ENCODE measurements at places on chromosomes 3 and 15. TPM values are rescaled to one million over a fixed set of nuclear protein-coding genes. Genes with fewer than 3 reads are reported as not detected.

DNA sequence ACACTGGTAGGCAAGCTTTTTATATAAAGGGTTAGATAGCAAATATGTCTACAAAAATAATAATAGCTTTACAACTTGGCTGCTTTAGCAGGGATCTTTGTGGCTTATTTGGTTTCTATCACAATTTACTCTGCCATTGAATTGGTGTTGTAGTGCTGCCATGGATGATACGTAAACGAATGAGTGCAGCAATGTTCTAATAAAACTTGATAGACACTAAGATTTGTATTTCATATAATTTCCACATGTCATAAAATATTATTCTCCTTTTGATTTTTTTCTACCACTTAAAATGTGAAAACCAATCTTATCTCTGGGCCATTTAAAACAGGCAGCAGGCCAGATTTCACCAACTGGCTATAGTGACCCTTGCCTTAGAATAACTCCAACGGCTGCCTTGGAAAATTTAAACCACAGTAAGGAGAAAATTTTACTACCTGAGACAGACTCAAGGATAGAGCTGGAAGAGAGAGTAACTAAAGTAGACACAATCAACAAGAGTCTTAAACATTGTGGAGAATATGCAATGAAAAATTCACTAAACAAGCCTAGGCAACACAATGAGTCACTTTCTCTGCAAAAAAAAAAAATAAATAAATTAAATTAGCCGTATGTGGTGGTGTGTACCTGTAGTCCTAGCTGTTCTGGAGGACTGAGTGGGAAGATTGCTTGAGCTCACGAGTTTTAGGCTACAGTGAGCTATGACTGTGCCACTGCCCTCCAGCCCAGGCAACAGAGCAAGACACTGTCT, 8.1 kb downstream of the NPHP3 start:
- no peak overlapping the region for H3K4me3 ChIP-seq
- no peak for DNase-seq
- no peaks in the 10 kb centered on the region for H3K4me1 ChIP-seq
- H3K27ac ChIP-seq: no peak overlapping the region
- H3K27me3 ChIP-seq: no peaks in the 10 kb centered on the region

DNA sequence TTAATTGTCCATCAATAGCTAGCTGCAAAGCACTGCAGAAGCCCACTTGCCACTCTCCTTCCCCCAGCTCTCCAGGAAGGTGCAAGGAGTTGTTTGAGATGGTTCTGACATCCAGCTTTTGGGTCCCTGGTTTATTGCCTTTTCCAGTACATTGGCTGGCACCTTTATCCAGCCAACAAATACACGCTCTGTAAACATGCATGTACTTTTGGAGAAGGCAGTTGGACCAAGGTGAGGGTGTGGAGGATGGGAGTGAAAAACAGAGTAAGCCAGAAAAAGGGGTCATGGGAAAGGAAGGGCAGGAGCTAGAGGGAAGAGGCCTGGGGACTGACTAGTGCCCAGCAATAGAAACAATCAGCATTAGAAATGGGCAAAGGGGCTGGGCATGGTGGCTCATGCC, 102.7 kb downstream of the CGNL1 start:
- no peaks in the 10 kb centered on the region for H3K27me3 ChIP-seq
- no peak overlapping the region for H3K27ac ChIP-seq
- no peaks in the 10 kb centered on the region for H3K4me1 ChIP-seq
- H3K36me3 ChIP-seq: no peaks in the 10 kb centered on the region
- H3K4me3 ChIP-seq: no peak overlapping the region

Gene ATP10A
- total RNA-seq: 1.4 TPM

DNA sequence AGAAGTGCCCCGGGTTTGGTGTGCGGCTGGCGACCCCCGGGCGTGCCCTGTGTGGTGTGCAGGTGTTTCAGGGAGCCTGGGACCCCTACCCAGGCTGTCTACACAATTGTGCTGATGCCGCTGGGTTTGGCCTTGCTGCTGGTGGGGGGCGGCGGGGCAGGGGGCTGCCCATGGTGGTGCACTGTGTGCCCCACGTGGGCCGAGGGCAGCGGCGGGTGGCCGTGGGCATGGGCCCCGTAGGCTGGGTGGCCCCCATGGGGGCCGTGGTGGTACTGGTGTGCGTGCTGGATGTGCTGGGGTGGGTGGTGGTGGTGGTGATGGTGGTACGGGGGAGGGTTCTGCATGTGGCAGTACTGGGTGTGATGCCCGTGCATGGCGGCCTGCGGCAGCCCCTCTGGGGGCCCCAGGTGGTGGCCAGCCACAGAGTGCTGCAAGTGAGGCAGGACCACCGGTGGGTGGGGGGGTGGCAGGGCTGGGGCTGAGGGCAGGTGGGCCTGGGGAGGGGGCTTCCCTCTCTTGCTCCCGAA, 59.6 kb upstream of the RPL32 start:
- DNase-seq: no peak
- no peaks in the 10 kb centered on the region for H3K4me1 ChIP-seq
- H3K27me3 ChIP-seq: no peaks in the 10 kb centered on the region
- no peak overlapping the region for H3K4me3 ChIP-seq
- no peak overlapping the region for H3K27ac ChIP-seq

DNA sequence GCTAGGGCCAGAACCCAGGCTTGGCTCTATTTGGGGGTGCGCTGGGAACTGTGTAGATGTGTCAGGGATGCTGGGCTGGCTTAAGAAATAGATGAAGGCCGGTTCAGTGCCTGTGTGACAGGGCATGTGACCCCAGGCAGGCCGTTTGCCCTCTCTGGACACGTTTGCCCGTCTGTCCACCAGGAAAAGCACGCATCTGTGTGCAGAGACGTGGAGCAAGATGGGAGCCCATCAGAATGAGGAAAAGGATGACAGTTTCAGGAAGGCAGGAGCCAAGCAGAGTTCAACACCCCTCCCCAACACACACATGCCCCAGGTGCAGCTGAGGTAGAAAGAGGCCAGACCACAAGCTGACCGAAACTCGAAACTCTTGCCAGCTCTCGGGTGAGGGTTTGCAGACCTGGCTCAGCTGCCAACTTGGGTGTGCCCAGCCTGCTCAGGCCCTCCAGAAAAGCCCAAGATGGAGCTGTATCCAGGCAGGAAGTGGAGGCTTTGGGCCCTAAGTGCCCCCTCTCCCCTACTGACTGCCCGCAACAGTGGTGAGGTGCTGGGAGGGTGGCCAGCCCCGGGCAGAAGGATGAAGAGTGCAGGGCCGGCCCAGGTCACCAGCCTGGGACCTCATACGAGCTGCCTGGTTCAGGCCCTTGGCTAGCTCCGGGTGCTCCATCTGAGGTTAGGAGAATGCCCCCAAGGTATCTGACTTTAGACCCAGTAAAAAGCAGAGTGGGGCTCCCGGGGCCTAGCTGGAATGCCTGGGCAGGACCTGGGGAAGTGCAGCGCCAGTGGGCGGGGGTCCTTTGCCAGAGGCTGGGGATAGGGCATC, 10.2 kb upstream of the MESP1 start:
- no peak for DNase-seq
- H3K4me3 ChIP-seq: no peak overlapping the region
- no peak overlapping the region for H3K27ac ChIP-seq
- H3K4me1 ChIP-seq: no peaks in the 10 kb centered on the region
- H3K36me3 ChIP-seq: no peaks in the 10 kb centered on the region

GRCh38 chr3:32778389-32778788, 39.4 kb upstream of the TRIM71 start:
- no peak overlapping the region for H3K27ac ChIP-seq
- H3K36me3 ChIP-seq: no peaks in the 10 kb centered on the region
- H3K4me3 ChIP-seq: no peak overlapping the region
- no peaks in the 10 kb centered on the region for H3K4me1 ChIP-seq
- H3K27me3 ChIP-seq: no peaks in the 10 kb centered on the region
- no peak for DNase-seq

DNA sequence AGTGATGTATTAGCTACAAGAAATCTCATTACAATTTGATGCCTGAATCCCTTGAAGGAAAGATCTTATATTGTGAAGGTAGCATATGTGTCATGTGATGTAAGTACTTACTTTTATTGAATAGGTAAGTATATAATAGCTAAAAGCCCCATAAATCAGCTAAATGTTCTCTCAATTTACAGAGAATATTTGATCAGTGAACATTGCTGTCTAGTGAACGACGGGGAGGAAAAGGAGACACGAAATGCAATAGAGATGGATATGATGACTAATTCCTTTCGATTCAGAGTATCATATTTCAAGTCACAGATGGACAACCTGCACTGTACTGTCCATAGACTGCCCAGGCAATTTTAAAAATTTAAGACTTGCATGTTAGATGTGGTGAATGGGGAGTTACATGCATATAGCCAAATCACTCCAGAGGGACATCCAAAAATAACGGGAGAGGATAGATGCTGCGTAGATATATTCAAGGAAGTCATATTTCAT, 462.1 kb upstream of the CDIN1 start:
- no peaks in the 10 kb centered on the region for H3K4me1 ChIP-seq
- H3K27ac ChIP-seq: no peak overlapping the region
- DNase-seq: no peak
- no peaks in the 10 kb centered on the region for H3K36me3 ChIP-seq
- no peak overlapping the region for H3K4me3 ChIP-seq

Gene DISP2
- total RNA-seq: not detected

DNA sequence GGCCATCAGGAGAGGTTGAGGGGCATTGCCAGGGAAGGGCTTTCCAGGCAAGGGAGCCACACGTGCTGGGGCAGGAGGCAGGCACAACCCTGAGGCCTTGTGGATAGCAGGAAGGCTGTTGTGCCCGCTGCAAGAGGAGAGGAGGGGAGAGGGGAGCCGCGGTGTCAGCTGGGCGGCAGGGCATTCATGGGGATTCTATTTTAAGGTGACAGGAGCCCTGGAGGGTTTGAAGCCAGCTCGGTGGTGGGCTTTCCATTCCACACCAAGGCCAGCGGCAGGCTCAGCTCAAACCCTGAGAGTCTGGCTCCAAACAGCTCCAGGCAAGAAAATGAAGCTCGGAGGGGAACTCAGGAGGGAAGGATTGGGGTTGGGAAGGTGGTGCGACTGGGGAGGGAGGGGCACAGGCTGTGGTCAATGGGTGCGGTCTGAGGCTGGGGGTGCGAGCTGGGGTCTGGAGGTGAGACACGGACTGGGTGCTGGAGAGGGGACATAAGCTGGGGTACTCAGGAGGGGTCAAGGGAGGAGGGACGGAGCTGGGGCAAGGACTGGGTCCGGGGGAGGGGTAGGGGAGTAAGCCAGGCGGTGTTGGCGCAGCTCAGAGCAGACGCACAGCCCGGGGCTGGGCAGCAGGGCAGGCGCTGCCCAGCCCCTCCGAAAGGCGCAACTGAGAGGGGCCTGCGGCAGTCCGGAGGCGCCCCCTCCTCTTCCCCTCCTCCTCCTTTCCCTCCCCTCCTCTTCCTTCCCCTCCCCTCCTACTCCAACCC, 43.4 kb downstream of the TPRA1 start:
- H3K27me3 ChIP-seq: no peaks in the 10 kb centered on the region
- H3K4me1 ChIP-seq: no peaks in the 10 kb centered on the region
- no peaks in the 10 kb centered on the region for H3K36me3 ChIP-seq
- H3K27ac ChIP-seq: peak overlapping the region; percentile 59
- H3K4me3 ChIP-seq: peak overlapping the region; percentile 42

DNA sequence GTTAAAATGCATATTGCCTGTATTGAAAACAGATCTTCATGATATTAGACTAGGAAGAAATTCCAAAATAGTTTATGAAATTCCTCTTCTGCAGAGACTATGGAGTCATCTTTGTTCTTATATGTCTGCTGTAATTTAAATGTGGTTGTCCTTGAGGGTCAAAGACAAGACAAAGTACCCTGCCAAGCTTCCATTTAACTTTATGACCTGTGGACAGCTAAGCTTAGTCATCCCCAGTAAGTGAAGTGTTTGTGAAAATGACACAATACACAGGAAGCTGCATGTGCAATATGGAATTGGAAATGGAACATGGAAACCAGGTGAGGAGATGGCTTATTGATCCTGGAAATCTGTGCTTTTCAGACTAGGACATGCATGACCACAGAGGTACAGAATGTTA, 68.5 kb upstream of the GBE1 start:
- no peak overlapping the region for H3K27ac ChIP-seq
- DNase-seq: no peak
- no peaks in the 10 kb centered on the region for H3K27me3 ChIP-seq
- H3K4me3 ChIP-seq: no peak overlapping the region

DNA sequence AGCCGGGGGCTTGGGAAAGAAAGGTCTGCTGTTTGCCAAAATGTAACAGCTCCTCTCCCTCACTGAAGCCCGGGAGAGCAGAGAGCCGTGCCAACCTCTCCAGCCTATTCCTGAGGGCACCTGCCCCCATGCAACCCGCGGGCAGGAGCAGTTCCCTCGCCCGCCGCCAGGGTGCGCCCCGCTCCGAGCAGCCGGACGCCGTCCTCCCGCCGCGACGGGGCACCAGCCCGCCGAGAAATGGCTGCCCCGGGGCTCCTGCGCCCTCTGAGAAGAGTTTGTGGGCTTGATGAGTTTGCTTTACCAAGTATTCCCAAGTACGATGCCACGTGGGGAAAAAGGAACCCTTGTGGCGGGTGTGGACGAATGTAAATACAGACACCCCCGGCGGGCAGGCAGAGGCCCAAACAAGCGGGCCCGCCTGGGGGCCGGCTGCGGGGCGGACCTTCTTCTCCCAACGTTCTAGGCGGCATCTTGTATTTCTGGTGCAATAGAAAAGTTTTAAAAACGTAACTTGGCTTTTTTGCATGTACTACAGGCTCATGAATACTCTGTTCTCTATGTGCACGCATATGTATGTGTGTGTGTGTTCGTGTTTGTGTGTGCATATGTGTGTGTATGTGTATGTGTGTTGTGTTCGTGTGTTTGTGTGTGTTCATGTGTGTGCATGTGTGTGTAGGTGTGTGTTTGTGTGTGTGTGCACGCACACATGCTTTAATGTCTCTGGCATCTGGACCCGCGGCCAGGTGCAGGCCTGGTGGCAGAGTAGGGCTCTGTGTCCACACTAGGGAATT, 162.9 kb downstream of the CHSY1 start:
- peak; percentile 78 for DNase-seq
- no peaks in the 10 kb centered on the region for H3K4me1 ChIP-seq
- H3K27ac ChIP-seq: peak overlapping the region; percentile 56
- no peaks in the 10 kb centered on the region for H3K27me3 ChIP-seq
- no peak overlapping the region for H3K4me3 ChIP-seq

Gene ITGB5
- total RNA-seq: 41.8 TPM

GRCh38 chr3:141387516-141387915, 19.2 kb downstream of the ZBTB38 start:
- no peak overlapping the region for H3K27ac ChIP-seq
- no peak overlapping the region for H3K4me3 ChIP-seq
- no peak for DNase-seq
- H3K36me3 ChIP-seq: no peaks in the 10 kb centered on the region

GRCh38 chr3:193962986-193963685, 172.8 kb upstream of the HES1 start:
- H3K4me3 ChIP-seq: no peak overlapping the region
- H3K36me3 ChIP-seq: no peaks in the 10 kb centered on the region
- peaks cover 3% of the 10 kb centered on the region for H3K4me1 ChIP-seq
- DNase-seq: no peak
- no peak overlapping the region for H3K27ac ChIP-seq
- no peaks in the 10 kb centered on the region for H3K27me3 ChIP-seq

DNA sequence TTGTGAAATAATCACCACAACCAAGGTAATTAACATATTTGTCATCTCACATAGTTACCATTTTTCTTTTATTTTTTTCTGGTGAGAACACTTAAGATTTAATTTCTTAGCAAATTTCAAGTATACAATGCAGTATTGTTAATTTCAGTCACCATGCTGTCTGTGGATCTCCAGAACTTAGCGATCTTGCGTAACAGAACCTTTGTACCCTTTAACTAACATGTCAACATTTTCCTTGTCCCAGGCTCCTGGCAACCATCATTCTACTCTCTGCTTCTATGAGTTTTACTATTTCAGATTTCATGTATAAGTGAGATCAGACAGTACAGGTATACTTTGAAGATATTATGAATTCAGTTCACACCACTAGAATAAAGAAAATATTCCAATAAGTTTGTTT, 154.4 kb downstream of the KCNAB1 start:
- DNase-seq: no peak
- H3K36me3 ChIP-seq: no peaks in the 10 kb centered on the region
- H3K4me1 ChIP-seq: no peaks in the 10 kb centered on the region
- H3K4me3 ChIP-seq: no peak overlapping the region
- H3K27ac ChIP-seq: no peak overlapping the region
- no peaks in the 10 kb centered on the region for H3K27me3 ChIP-seq

Data from uterus (tissue), 4 donors.